Hindlimb muscle (tissue), 1 donor: ENCODE measurements at places on chromosomes 11 and 22. TPM values are rescaled to one million over a fixed set of nuclear protein-coding genes. Genes with fewer than 3 reads are reported as not detected.

GRCh38 chr11:215581-216037 is 8.1 kb downstream of the RIC8A start:
- DNase-seq: no peak

GRCh38 chr22:45314054-45314721 is 4.5 kb downstream of the FAM118A start:
- no peak for DNase-seq

GRCh38 chr11:521177-521688 is 14.1 kb downstream of the HRAS start:
- DNase-seq: no peak

- no peak for DNase-seq
Observed at GRCh38 chr11:112366012-112366411, 105.4 kb upstream of the PLET1 start.

- DNase-seq: no peak
Observed at GRCh38 chr11:70641369-70641768, 243.0 kb downstream of the CTTN start.

DNA sequence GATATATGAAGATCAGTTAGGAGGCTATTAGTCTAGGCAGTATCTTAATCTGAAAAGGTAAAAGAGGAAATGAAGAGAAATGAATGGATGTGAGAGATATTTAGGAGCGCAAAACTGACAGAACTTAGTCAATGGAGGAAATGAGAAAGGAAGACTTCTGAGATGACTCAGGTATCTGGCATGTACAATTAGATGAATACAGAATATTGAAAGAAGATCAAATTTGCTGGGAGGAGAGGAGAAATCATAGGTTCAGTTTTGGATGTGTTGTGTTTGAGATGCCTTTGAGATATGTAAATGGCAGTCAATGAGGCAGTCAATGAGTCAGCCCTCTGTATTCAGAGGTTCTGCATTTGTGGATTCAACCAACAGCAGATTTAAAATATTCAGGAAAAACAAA is 42.9 kb upstream of the GAB2 start:
- DNase-seq: no peak

DNA sequence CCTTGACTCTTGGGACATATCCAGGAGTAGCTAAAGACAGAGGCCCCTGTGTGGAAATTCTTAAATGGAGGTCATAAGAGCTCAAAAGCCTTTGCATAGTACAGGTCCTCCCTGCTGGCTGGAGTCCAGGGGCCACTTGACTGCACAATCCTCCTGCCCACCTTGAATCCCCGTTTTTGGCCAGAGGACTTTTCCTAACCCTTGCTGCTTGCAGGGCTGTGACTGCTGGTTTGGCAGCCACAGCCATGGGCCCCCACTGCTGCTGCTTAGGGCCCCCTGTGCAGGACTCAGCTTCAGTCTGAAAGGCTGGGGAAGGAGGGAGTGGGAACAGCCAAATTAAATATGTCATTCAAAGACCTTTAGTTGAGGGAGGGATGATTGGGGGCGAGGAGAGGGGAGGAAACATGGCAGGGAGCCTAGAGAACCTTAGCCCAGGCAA is 33.4 kb downstream of the ARHGAP1 start:
- no peak for DNase-seq

GRCh38 chr22:44211946-44212930 is 31.5 kb downstream of the PARVG start:
- peak; percentile 39 for DNase-seq

- DNase-seq: no peak
Observed at GRCh38 chr11:31895926-31896325, 84.8 kb upstream of the PAX6 start.

DNA sequence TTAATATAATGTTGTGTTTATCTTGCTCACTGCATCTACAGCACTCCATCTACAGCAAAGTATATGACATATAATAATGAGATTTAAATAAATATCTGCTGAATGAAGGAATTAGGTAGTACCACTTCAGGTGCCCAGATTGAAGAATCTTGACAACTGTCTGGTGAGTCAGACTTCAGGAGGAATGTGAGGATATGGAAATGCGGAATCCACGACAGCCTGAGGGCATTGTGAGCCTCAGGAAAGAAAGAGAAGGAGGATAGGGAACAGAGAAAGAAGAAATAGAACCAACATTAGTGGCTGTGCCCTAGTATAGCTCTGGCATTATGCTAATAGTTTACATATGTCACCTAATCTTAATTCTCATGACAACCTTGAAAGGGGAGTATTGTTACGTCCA is 304.4 kb downstream of the AASDHPPT start:
- no peak for DNase-seq

PTGDR2 gene
- 0.65 TPM for polyA plus RNA-seq

MRGPRE gene
- polyA plus RNA-seq: not detected

SOX6 gene
- polyA plus RNA-seq: 30.0 TPM
